ENCODE measurements at places on chromosomes 13 and 19. TPM values are rescaled to one million over a fixed set of nuclear protein-coding genes. Genes with fewer than 3 reads are reported as not detected.

Gene ERICH4
- 0.39 TPM for polyA plus RNA-seq

Gene FREM2
- polyA plus RNA-seq: 2.7 TPM

Gene KIR2DL3
- polyA plus RNA-seq: not detected

Gene ZNF154
- polyA plus RNA-seq: 24.2 TPM

Gene FOXO1
- polyA plus RNA-seq: 15.9 TPM

Gene ZIC5
- 5.7 TPM for polyA plus RNA-seq

Gene GRIN3B
- 1.3 TPM for polyA plus RNA-seq

Gene SLAIN1
- 84.4 TPM for polyA plus RNA-seq

Gene NBEA
- 61.3 TPM for polyA plus RNA-seq

Gene OVOL3
- not detected for polyA plus RNA-seq

Gene KCTD12
- 81.5 TPM for polyA plus RNA-seq

Gene NLRP4
- not detected for polyA plus RNA-seq

Gene HS6ST3
- 27.2 TPM for polyA plus RNA-seq

Gene FXYD7
- 279 TPM for polyA plus RNA-seq

Gene MYO16
- 20.5 TPM for polyA plus RNA-seq

Gene CKM
- polyA plus RNA-seq: 3.4 TPM

Gene CEBPA
- polyA plus RNA-seq: 6.0 TPM

Gene PSG2
- 0.23 TPM for polyA plus RNA-seq

Data from spinal cord (tissue), 10 donors.